CD4-positive, alpha-beta T cell treated with Interleukin-1 beta for 1 hour (primary cell): ENCODE measurements at places on chromosomes 2 and 18.
A peak's percentile ranks its signal among the peaks of the same experiment; 100 is the strongest.

DNA sequence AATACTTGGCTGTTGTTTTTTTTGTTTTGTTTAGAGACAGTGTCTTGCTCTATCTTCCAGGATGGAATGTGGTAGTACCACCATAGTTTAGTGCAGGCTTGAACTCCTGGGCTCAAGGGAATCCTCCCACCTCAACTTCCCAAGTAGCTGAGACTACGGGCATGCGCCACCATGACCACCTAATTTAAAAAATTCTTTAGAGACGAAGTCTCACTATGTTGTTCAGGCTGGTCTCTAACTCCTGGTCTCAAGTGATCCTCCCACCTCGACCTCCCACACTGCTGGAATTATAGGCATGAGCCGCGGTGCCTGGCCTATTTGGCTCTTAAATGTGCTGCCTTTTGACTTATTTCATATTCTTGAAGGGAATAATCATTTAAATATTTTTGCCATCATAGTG is 60.1 kb downstream of the PTPN4 start:
- DNase-seq, result no peak

DNA sequence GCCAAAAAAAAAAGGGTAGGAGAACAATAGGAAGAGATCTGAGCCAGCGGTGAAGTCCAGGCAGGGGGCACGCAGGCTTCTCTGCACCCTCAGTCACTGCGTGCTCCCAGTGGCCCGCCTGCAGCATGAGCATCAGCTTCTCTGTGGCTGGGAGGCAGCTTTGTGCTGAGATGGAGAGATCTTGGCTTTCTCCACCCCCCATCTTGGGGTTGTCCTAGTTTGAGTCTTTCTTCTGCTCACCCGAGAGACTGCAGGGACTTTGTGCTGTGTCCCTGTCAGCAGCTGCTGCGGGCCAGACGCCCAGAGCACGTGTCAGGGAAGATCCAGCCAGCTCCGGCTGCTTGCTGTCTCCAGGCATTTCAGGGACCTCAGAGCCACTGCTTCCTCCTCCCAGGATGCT is 20.3 kb downstream of the TRAPPC12 start:
- DNase-seq, result no peak

DNA sequence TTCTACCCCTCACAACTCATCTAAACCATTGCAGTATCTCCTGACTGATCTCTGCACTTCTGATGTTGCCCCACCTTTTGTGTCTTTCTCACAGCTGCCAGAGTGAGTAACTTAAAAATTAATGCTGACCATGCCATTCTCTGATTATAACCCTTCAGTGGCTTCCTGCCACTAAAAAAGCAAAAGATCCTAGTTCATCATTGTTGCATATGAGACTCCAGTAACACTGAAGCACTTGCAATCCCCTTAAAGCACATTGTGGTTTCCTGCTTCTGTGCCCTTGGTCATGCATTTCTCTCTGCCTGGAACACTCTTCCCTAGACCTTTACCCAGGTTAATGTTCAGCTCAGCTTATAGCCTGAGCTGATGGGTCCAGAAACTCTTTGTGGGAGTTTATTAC is 95.1 kb upstream of the WDSUB1 start:
- no peak for DNase-seq

DNA sequence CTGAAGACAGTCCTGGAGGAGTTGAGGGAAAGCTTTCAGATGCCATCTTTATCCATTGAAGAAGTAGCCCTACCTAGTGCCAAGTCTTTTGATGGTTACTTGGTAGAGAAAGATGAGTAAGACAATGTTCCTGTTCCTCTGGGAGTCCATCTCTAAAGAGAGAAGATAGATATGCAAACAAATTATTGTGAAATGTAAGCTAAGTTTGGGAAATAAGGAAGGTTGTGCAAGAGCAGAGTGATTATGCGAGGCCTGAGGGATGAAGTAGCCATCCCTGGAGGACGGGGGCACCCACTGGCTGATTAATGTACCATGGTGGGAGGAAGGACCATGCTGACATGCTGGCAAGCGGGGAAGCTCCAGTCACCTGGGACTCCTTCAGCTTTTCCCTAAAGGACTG is 994 bp upstream of the DTNA start:
- DNase-seq, result no peak

DNA sequence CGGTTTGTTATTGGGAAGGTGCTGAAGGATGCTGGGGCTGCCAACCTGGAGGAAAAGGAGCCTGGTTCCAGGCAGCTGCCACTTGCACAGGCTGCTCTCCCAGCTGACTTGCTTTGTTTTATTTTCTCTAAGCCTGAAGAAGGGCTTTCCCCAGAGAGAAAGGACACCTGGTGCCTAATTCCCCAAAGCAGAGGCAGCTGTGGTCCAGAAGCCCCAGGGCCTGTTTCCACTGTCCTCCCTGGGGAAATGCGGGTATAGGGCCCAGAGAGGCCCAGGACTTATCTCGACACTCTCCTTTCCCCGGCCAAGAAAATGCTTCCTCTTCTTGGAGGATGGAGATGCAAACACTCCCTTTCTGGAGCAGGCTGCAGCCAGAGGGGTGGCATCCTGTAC is 30.1 kb downstream of the INO80C start:
- no peak for DNase-seq

- no peak for DNase-seq
These were observed 51.5 kb downstream of the DNAJC10 start for GRCh38 chr2:182767578-182767977.

GRCh38 chr2:8125741-8126711 is 555.8 kb upstream of the ID2 start:
- no peak for DNase-seq

- DNase-seq, result no peak
These were observed 2.5 kb upstream of the FAP start for GRCh38 chr2:162245781-162246180.

GRCh38 chr2:45777996-45778719 is 126.7 kb downstream of the PRKCE start:
- DNase-seq, result no peak

GRCh38 chr2:71826299-71826698 is 321.4 kb downstream of the CYP26B1 start:
- no peak for DNase-seq

GRCh38 chr2:151380580-151381235 is 23.3 kb downstream of the TNFAIP6 start:
- no peak for DNase-seq

DNA sequence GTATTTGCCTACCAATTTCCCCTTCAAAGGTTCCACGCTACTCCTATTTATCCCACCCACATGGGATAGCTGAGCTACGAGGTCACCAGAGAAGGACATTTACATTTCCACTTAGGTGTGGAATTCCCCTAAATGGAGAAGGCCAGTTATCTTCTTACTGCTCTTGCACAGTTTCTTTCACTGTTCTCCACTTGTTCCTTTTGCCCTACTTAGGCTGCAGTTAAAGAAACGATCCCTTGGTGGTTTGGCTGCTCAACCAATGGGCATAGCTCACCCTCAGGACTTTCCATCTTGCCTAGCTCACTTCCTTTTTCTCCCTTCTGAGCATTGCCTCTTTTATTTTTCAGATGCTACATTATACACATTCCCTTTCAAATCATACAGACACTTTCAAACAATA is 11.2 kb upstream of the NABP1 start:
- DNase-seq, result no peak

DNA sequence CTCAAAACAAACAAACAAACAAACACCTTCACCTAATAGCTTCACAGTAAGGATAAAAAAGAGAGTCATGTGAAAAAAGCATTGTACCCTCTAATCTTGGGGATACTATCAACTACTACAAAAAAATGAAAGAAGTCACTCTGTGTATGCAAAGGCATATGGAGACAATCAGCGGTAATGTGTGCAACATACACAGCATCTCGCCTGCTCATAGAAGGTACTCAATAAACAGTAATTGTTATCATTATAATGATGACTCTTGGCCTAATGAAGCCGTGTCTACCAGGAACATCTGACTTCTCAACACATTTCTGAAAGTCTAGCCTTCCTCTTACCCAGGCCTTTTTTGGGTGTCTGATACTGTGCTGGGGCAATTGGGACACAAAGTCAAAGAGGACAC is 55.3 kb downstream of the MYCN start:
- no peak for DNase-seq

- DNase-seq, result no peak
These were observed 694.2 kb downstream of the EPHA4 start for GRCh38 chr2:220877897-220878296.

- no peak for DNase-seq
These were observed 217.7 kb downstream of the LRRTM1 start for GRCh38 chr2:80086831-80087230.

DNA sequence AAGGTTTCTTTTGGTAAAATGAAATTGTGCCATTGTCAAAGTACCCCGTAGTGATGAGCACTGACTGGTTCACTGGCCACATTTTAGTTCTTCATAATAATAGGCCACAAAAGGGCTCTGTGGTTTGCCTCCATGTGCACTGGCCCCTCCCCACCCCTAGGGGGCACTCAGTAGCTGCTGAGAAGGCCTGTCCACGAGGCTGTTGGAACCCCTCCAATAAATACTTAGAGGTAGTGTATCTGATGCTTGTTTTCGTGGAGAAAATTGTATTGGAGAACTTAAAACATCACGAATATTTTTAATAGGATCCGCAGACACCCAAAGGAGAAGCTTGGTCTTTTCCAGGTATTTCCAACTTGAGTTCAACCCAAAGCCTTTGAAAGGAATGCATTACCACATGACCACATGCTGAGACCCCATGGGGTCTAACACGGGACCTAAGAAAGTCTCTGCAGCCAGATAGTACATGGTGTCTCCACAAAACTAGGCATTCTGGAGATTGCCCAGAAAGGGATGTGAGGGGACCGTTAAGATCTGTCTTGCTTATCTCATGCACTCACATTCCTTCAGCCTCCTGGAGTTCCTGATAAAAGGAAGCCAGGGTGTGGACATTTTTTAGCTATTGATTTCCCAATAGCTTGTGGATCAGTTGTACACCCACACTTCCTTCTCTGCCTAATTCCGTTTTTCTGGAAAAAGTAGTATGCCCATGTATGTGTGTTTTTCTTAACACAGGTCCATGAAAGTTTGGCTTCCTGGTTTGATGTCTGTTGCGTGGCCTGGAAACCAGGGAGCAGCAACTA is 28.5 kb upstream of the NOSTRIN start:
- peak; percentile 9 for DNase-seq

DNA sequence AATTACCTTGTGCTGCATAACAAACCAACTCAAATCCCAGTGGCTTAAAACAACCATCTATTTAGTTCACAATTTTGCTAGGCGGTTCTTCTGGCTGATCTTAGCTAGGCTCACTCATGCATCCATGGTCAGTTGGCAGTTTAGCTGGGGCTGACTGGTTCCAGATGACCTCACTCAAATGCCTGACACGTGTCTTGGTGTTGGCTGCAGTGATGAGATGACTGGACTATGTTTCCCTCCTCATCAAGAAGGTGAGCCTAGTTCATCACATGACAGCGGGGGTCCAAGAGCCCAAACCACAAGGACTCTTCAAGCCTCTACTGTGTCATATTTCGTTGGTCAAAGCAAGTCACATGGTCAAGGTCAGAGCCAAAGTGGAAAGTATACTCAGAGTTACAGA is 42.7 kb upstream of the ACTR3 start:
- no peak for DNase-seq

GRCh38 chr2:90077948-90078347 is 1386.5 kb downstream of the RPIA start:
- DNase-seq, result no peak

- DNase-seq, result no peak
These were observed 582.4 kb upstream of the RAB6C start for GRCh38 chr2:129396980-129397599.

DNA sequence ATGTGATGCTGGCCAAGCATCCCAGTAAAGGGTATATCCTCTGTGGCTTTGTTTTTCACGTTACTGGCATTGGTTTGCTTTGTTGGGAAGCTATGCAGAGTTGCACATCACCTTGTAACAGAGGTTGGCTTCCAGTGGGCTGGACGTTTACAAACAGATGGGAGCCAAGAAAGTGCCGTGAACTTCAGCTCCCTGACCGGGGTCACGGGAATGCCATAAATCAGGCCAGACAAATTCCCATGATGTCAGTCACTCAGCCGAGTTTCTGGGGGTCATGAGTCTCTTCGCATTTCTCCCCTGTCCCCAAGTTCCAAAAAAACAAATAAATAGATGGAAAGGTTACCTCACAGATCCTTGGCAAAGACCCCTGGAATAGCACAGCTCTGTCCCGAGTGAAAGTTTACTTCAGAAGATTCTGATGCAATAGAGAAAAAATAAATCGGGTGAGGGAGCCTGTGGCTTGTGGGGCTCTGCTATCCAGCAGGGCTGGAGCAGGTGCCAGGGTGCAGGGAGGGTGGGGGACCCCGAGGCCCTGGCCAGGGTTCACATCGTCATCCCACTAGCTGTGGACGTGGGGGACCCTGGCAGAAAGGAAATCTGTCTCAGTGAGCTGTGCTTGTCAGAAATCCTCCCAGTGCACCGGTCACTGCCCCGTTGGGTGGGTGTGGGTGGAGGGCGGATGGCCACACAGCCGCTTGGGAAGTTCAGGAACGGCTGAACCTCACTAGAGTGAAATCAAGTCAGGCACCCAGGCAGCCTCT is 27.8 kb downstream of the TWIST2 start:
- DNase-seq, result no peak

DNA sequence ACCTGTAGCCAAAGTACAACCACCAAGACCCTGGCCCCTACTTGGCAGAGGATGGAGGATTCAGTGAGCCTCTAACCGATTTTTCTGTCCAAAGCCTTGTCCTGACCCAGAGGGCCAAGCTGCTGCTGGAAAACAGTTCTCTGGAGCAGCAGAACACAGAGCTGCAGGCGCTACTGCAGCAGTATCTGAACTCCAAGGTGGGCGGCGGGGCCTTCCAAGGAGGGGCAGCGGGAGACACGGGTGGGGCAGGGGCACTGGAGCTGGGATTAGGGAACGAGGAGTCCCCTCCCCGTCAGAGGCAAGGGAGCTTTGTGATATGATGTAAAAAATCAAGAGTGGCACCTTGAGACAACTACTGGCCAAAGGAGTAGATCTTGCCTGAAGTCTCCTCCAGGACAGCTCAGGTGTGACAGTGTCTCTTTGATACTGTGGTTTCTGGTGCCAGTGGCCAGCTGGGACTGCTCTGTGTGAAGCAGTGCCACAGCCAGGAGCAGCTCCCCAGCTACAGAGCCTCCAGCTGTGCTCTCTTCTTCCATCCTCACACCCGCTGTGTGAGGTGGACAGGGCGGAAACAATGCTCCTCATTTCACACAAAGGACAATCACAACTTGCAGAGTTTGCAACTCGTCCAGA is 22.8 kb downstream of the OTOF start:
- DNase-seq, result no peak

- no peak for DNase-seq
These were observed 3.8 kb downstream of the CTIF start for GRCh38 chr18:48542513-48543181.

GRCh38 chr2:74414881-74415761 is 6.3 kb downstream of the C2orf81 start:
- DNase-seq, result peak; percentile 47

DNA sequence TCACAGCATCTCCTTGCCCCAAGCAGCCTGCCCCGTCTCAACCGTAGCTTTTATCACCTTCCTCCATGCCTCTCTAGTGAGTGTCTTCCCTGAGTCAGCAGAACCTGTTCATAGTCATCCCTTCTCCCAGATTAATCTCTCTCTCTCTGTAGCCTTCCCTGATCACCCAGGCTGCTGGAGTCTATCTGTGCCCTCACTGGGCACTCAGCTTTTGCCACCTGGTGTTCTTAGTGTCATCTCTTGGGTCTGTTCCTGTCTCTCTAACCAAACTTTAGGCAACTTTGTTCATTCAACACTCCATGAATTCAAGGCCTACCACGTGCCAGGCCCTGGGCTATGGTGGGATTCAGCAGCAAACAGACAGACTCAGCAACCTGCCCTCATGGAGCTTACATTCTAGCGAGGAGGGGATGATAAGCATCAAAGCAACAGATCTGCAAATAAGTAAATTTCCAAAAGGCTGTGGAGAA is 159.1 kb downstream of the SMAD7 start:
- DNase-seq, result no peak
